ENCODE measurements at places on chromosomes 6 and 20. TPM values are rescaled to one million over a fixed set of nuclear protein-coding genes. Genes with fewer than 3 reads are reported as not detected.

The TFAP2B gene
- total RNA-seq, result not detected

The PHACTR3 gene
- not detected for total RNA-seq

The BACH2 gene
- 3.1 TPM for total RNA-seq

GRCh38 chr6:143505537-143505936, 6.0 kb downstream of the FUCA2 start:
- no peak for DNase-seq

- no peak for DNase-seq
Observed at GRCh38 chr6:44332585-44332984, 9.9 kb upstream of the SPATS1 start.

- no peak for DNase-seq
Observed at GRCh38 chr6:40386200-40386599, 201.0 kb downstream of the LRFN2 start.

GRCh38 chr20:62832212-62832922, 15.5 kb downstream of the COL9A3 start:
- no peak for DNase-seq

DNA sequence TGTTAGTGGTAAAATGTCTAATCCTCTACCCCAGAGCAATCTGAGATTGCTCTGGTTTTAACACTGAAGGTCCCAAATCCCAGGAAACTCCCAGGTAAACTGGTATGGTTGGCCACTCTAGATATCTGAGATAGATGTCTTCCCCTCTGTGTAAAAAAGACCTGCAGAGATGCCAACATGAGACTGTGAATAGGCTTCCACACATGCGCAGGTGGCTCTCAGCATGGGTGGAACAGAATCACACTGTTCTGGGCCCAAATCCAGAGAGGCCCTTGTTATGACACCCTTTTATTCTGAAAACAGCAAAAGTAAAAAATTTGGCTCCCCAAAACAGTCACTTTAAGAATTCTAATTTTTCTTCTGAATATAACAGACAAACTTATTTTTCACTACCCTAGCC, 88.7 kb upstream of the BMP5 start:
- no peak for DNase-seq

DNA sequence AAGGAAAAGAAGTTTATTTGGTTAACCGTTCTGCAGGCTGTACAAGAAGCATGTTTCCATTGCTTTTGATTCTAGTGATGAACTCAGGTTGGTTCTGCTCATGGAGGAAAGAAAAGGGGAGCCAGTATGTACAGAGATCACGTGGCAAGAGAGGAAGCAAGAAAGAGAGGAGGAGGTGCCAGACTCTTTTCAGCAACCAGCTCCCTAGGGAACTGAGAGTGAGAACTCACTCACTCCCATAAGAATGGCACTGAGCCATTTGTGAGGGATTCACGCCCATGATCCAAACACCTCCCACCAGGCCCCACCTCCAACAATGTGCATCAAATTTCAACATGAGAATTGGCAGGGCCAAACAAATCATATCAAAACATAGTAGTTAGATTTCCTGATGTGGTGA, 649.1 kb downstream of the EPM2A start:
- no peak for DNase-seq
